ENCODE measurements at places on chromosomes 16 and 17. TPM values are rescaled to one million over a fixed set of nuclear protein-coding genes. Genes with fewer than 3 reads are reported as not detected.

SMG6 gene
- 19.8 TPM for total RNA-seq

KRTAP9-8 gene
- total RNA-seq: not detected

DCAF7 gene
- 32.3 TPM for total RNA-seq

KRTAP4-3 gene
- not detected for total RNA-seq

ZNF200 gene
- 17.9 TPM for total RNA-seq

EPX gene
- total RNA-seq: not detected

BPTF gene
- 144 TPM for total RNA-seq

TAOK2 gene
- 49.8 TPM for total RNA-seq

HEATR9 gene
- not detected for total RNA-seq

CETP gene
- 0.62 TPM for total RNA-seq

PIMREG gene
- 5.9 TPM for total RNA-seq

CUEDC1 gene
- total RNA-seq: 10.9 TPM

GRCh38 chr16:10098991-10099390 is 83.2 kb downstream of the GRIN2A start:
- no peak for DNase-seq

GRCh38 chr17:66002812-66003211 is 189.1 kb downstream of the CEP112 start:
- DNase-seq: no peak

DNA sequence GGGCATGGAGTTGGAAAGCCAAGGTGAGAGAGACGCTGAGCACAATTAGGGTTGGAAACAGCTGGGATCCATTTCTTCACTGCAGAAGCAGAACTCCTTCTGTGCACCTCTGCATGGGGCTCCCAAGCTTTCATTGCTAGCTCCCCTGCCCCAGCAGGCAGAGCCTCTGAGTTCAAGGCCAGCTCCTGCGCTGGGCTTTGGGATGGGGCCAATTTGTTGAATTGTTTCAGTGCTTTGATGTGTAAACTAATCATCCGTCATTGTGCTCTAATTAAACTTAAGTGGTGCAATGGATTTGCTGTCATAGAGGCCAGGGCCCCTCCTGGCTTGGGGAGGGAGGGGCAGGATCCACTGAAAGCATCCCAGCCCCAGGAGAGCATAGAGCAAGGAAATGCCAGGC is 13.5 kb upstream of the LYRM9 start:
- no peak for DNase-seq

DNA sequence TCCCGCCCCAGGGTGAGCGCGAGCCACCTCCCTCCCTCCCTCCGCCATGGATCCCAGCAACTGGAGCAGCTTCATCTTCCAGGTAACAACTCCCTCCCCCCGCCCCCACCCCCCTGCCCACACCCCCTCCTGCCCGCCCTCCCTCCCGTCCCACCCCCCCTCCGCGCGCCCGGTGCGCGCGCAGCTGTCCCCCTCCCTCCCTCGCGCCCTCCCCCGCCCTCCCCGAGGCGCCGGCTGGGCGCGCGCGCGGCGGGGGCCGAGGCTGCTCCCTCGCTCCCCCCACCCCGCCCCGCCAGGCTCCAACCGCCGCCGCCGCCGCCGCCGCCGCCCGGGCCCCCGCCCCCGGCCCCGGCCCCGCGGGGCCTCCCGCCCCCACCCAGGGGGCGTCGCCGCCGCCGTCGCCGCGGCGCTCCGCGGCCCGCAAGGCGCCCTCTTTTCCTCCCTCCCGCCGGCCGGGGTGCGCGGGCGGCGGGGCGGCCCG is at the start of gene MAZ:
MAZ (plus strand) TSS at position 431 of the 481 bp plus-strand sequence. CDS start 173 bp downstream, outside the sequence.
- no peak for DNase-seq

DNA sequence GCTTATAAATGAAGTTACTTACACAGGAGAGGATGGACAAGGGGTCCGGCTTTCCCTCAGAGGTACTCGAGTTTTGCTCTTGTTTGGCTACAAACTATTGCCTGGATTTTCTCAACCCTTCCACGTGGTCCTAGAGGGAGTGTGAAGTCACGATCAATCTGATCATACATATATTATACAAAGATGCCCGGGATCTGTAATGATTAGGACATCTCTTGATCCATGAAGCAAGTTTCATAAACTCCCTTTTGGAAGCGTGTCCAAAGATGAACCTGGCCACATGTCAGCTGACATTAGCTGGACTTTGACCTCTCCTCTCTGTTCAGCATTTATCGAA is 2.3 kb upstream of the CDH11 start:
- DNase-seq: no peak

- DNase-seq: no peak
Measured at GRCh38 chr16:51391798-51392511, 240.9 kb upstream of the SALL1 start.

- DNase-seq: no peak
Measured at GRCh38 chr17:7932483-7932891, 481 bp downstream of the CNTROB start.

DNA sequence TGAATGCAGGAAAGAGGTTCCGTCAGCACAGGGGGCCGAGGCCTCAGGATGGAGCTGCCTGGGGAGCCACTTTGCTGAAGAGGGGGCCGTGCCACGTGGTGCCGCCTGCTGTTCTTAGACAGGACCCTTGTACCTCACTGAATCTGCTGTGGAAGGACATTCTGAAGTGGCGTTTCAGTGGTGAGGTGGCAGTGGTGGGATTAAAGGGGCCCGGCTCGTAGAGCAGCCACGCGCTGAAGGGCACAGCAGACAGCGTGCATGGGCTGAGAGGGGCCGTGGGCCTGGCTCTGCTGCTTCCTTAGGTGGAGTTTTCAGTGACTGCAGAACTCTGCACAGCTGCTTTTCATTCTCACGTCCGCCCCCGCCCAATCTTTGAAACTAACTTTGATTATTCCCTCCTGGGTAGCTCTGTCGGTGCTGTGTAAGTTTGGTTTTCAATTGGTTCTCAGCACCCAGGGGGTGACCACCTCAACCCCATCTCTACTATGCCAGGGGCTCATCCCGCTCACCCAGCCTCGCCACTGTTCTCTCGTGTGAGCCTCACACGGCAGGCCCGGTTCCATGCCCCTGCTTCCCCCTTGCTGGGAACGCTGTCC is 70.3 kb downstream of the SEC14L1 start:
- DNase-seq: no peak

DNA sequence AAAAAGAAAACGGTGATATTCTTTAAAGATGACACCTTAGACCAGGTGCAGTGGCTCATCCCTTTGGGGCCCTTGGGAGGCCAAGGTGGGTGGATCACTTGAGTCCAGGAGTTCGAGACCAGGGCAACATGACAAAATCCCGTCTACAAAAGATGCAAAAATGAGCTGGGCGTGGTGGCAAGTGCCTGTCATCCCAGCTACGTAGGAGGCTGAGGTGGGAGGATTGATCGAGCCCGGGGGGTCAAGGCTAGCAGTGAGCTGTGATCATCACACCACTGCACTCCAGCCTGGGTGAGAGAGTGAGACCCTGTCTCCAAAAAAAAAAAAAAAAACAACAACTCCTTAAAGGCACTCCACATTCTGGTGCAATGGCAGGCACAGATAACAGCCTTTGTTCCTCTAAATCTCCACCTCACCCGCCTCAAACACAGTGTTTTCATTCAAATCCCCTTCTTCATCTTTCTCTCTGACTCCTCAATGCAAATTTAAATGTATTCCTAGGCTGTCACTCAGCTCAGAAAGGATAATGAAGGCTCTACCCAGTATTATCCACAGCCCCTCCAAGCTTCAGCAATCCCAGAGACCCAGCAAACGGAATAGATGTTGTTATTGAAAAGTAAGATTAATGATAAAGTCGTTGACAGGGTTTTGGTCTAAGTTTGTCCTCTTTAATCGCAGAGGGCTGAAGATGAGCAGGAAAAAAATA is 56.2 kb upstream of the CACNG5 start:
- DNase-seq: no peak

DNA sequence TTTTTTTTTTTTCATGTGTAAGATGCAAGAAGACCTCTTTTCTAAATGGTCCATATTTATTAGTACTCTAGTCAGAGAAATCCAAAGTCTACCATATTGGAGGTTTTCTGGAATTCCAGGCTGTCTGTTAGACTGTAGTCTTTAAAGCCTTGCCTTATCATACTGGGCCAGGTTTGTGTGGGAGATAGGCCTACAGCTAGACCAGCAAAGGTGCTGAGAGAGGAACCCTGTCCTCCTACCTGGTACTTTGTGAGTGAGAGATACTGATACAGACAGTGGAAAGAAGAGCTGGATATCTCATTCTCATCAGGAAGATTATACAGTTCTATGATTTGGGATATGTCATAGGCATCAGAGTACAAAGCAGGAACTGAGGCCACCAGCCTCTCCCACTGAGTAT is 8.1 kb downstream of the RHOT1 start:
- DNase-seq: no peak

GRCh38 chr17:14214271-14214670 is 22.4 kb downstream of the CDRT15 start:
- no peak for DNase-seq

DNA sequence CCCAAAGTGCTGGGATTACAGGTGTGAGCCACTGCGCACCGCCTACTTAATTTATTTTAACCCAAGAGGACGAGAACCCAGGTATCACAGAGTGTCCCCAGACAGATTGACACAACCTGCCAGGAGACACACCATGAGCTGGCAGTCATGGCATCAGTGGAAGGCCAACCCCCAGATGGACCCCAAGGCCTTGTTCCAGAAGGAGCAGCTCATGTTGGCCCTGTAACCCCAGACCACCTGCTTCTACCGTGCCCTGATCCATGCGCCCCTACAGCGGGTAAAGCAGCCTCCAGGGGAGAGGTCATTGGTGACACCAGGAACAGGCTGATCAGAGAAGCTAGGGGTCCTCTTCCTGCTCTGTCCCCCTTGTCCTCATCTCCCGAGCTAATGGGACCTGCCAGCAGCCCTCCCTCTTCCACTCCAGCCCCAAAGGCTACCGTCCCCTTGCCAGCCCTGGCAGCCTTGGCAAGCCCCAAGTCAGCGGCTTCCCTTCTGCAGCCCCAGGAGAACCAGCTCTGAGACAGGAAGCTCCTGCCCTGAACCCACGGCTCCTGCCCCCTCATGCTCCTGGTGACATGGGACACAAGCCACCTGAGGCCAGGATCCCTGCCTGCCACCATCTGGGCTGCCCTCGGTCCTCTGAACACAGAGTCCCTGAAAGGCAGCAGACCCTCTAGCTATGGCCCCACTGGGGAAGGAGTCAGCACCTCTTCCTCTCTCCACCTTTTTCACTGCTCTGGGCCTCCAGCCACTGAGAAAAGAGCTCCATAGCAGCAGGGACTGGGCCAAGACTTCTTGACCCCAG is 6.3 kb downstream of the SULT1A1 start:
- no peak for DNase-seq

- DNase-seq: no peak
Measured at GRCh38 chr16:3509470-3509928, 8.7 kb downstream of the CLUAP1 start.

GRCh38 chr16:74565378-74565777 is 41.5 kb downstream of the GLG1 start:
- DNase-seq: no peak

GRCh38 chr17:15890279-15890892 is 54.5 kb upstream of the ADORA2B start:
- DNase-seq: no peak

GRCh38 chr17:1130191-1130590 is 49.6 kb downstream of the ABR start:
- DNase-seq: no peak

GRCh38 chr17:46089389-46089965 is 90.4 kb downstream of the STH start:
- DNase-seq: no peak

GRCh38 chr17:36136036-36136435 is 32.4 kb downstream of the CCL4 start:
- no peak for DNase-seq

DNA sequence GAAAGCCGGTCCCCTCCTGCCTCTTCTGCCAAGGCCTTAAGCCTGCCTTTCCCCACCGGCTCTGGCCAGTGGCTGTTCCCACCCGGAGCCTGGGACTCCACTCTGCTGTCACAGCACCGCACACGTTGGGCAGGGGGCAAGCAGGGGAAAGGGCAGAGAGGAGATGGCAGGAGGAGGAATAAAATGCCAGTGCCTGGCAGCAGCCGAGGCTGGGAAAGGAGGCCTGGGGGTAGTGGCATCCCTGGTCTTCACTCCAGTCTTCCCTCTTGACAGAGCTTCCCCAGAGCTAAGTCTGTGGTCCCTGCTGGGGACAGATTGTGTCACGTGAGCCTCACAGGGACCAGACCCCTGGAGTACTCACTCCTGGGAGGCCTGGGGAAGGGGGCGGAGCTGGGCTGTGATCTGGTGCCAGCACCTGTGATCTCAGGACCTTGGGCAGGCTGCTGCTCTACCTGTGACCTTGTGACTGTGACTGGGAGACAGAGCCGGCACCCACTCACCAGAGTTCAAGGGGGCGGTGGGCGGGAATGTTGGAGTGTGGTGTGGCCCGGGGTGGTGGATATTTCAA is 97.2 kb upstream of the GSE1 start:
- DNase-seq: no peak

- no peak for DNase-seq
Measured at GRCh38 chr16:56828647-56829046, 36.4 kb upstream of the SLC12A3 start.

- DNase-seq: no peak
Measured at GRCh38 chr16:87171723-87172122, 145.5 kb downstream of the C16orf95 start.

DNA sequence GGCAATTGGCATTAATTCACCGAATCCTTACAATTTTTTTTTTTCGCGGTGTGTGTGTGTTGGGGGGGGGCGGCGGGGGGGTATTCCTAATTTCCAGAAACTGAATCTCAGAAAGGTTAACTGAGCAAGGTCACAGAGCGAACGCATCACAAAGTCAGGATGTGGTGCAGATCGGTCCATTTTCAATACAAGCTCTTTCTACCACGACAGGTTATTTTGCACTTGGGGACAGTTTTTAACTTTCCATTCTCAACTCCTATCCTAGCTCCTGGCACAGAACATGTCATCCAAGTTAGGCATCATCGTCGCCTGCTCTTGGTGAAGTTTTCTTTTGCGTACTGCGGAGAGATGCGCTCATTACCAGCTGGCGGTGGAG is 15.4 kb upstream of the ERN1 start:
- no peak for DNase-seq

All from occipital lobe (tissue), 3 donors.